ENCODE measurements at places on chromosomes 3 and 15.

- DNase-seq = no peak
These were observed 9.2 kb upstream of the GATM start for GRCh38 chr15:45387380-45388007.

- DNase-seq = no peak
These were observed 23.3 kb upstream of the PSMD6 start for GRCh38 chr3:64046592-64046991.

DNA sequence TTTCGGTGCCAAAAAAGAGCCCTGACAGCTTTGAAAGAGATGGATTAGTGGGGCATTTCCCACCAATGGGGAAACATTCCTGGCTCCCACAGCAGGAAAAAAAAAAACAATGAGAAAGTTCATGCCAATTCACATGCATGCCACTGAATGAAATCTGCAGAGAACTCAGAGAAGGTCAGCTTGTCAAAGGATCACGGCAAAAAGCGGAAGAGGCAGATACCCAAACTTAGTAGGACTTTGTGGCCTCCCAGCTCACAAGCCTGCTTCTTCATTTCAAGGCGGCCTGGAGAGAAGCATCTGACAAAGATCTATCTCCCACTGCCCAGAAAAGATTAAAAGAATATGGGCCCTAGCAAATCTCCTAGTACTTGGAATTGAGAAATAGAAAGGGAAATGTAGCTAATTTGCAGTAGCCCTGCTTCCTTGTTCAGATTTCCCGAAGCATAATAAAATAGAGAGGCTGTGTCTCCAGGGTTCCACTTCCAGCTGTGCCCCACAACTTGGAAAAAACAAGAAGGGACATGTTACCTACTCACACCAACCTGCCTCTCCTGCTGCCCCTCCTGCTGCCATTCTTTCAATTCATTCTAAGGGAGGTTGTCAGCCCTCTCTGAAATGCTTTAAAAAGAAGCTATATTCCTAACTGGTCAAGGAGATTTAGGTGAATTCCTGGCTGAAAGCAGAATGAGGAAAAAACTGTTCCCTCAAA, 170.4 kb downstream of the FHIT start:
- DNase-seq = no peak

- DNase-seq = no peak
These were observed 37.7 kb downstream of the SCN11A start for GRCh38 chr3:39013921-39014509.

GRCh38 chr3:143135150-143135549, 15.6 kb downstream of the CHST2 start:
- DNase-seq = peak; percentile 99

GRCh38 chr3:14290631-14291385, 111.6 kb upstream of the SLC6A6 start:
- DNase-seq = no peak

DNA sequence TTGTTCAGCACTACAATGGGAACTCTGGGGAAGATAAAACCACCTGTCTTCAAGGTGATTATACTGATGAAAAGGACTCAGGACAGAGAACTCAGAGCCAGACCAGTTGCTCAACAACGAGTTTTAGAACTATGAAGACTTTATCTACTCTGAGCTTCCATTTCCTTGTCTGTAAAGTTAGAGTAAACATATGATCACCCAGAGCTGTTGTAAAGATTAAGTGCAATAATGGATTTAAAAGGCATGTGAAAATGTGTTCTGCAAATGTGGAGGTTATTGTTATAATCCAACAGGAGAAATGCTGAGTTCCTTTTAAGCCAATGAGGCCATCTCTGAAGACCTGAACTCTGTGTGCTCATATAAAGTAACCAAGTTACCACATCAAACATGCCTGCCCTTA, 139.7 kb upstream of the CMC1 start:
- no peak for DNase-seq

DNA sequence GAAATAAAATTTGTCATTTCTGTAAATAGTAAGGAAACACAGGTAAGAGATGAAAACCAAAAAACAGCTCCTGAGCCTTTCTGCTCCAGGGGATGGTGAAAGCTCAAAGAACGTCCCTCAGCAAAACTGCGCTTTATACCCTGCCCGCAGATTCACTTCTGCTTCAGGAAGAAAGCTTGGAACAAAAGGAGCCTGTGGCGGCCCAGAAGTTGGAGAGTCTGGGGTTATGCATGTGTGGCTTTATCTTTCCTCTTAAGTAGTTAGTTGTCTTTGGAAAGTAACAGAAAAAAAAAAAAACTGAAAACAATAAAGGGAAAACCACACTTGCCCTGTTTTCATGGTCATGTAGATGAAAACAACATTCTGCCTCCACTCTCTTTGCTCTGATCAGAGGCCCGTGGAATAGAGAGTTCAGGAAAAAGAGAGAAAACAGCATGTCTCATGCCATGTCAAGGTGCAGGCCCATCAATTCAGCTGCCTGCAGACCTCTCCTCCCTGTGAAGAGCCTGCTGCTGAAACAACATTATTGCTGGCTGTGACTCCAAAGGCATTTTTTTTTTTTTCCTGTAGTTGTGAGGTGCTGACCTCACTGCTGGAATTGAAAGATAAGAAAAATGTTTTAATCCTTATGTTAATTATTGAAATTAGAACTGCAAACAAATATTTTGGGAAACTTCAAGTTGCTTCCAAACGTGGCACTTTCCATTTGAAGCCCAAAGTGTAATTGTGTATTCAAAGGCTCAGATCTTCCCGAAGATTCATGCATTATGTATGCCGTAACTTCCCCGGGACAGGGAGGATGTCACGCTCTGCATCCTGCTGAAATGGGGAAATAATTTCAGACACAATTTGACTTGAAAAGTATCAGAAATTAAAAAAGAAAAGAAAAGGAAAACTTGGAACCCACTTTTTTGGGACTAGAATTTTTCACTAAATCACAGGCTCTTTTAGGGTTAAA, 108.4 kb upstream of the ZNF385D start:
- no peak for DNase-seq

- no peak for DNase-seq
These were observed 64.6 kb downstream of the STAC start for GRCh38 chr3:36444909-36445308.

GRCh38 chr15:39860200-39860599, 59.9 kb downstream of the GPR176 start:
- no peak for DNase-seq

- no peak for DNase-seq
These were observed 104.8 kb upstream of the WNT5A start for GRCh38 chr3:55591888-55592287.

DNA sequence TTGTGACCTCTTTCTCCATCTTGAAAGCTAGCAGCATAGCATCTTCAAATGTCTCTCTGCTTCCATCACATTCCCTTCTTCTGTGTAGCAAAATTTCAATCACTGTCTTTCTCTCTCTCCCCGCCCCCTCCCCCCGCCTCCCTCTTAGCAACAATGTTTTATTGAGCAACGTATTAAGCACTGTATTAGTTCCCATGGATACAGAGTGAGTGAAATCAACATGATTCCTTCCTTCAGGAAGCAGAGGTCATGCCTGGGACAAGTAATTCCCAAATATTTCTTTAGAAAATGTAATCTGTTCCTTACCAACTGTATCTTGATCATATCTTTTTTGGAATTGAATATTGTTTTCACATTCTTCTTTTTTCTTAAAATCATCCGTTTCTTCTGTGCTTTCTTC, 373.7 kb upstream of the NECTIN3 start:
- peak; percentile 52 for DNase-seq

GRCh38 chr3:150411106-150411460, 3.0 kb downstream of the TSC22D2 start:
- no peak for DNase-seq

- DNase-seq = no peak
These were observed 8.3 kb downstream of the ANXA2 start for GRCh38 chr15:60389261-60390077.

GRCh38 chr15:31340592-31340991, 14.0 kb downstream of the KLF13 start:
- DNase-seq = no peak

DNA sequence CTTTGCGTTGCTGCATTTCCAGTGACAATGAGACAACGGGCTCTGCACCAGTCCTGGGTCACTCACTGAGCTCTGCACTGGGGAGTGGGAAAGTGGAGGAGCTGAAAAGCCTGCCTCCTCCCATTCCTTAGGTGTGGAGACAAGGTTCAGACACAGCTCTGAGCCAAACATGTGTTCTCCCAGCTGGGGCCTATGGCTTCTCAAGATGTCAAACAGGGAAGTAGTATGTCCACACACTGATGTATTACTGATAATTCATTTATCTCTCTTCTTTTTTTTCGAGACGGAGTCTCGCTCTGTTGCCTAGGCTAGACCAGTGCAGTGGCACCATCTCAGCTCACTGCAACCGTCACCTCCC, 90.2 kb upstream of the SLC4A7 start:
- DNase-seq = no peak

- DNase-seq = no peak
These were observed 72.9 kb upstream of the NDN start for GRCh38 chr15:23760024-23760423.

GRCh38 chr15:70201425-70201775, 103.7 kb upstream of the TLE3 start:
- no peak for DNase-seq

DNA sequence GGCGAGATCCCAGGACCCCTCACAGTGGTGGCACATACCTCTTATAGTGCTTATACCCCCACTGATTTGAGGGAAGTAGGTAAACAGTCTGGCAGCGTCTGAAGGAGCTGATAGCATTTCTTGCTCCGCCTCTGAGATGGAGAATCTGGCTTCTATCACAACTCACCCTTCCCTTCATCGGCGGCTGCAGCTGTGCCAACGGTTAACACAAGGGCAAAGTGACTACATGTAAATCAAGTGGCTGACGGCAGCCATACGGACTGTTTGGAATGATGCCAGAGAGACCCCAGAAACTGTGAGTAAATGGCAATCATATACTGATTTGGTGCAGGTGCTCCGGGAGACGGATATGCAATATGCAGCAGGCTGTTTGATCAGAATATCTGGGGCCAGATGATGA, 66.8 kb upstream of the UNC13C start:
- no peak for DNase-seq

- no peak for DNase-seq
These were observed 70.7 kb downstream of the XXYLT1 start for GRCh38 chr3:195200010-195200822.

GRCh38 chr3:17573396-17573795, 169.0 kb downstream of the TBC1D5 start:
- no peak for DNase-seq

- peak; percentile 87 for DNase-seq
These were observed 137.4 kb downstream of the TBC1D5 start for GRCh38 chr3:17605032-17605431.

GRCh38 chr3:176172492-176172891, 1024.8 kb downstream of the TBL1XR1 start:
- DNase-seq = no peak

GRCh38 chr3:31790193-31791089, 190.6 kb downstream of the OSBPL10 start:
- no peak for DNase-seq

DNA sequence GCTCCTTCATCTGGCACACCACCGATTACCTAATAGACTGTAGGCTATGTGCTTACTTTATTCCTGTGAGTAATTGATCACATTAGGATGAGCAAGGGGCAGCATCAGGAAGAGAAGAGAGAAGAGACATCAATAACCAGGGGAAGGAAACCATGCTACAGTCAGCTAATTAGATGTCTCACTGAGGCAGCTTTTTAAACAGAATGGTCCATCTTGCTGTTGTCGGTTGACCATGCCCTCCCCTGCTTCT, 278.4 kb downstream of the RPLP1 start:
- no peak for DNase-seq

- no peak for DNase-seq
These were observed 321.0 kb upstream of the C2CD4B start for GRCh38 chr15:62486041-62486440.

Data from HCEC 1CT (cell line).